ENCODE measurements at places on chromosomes 13 and 19. TPM values are rescaled to one million over a fixed set of nuclear protein-coding genes. Genes with fewer than 3 reads are reported as not detected.

DNA sequence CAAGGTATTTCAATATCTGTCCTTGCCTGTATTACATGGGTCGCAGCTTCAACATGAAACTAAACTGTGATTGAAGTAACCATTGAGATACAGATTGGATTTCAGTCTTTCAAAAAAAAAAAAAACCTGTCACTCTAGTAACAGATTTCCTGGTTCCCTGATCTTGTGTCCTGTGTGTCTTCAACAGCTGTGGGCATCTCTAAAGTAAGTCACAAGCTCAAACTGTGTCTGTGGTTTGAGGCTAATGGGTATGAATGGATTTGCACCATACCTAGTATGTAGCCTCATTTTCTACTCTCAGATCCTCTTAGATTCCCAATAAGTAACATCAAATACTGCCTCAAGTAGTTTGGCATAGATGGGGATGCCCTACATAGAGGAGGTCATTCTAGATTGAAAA lies 300.1 kb downstream of the COG6 start:
- no peak for DNase-seq

ZNF85 gene
- total RNA-seq: 2.6 TPM

IL4I1 gene
- 8.2 TPM for total RNA-seq

- no peak for DNase-seq
Observed at GRCh38 chr19:45581576-45581975, 3.0 kb downstream of the OPA3 start.

CYP4F8 gene
- not detected for total RNA-seq

DNA sequence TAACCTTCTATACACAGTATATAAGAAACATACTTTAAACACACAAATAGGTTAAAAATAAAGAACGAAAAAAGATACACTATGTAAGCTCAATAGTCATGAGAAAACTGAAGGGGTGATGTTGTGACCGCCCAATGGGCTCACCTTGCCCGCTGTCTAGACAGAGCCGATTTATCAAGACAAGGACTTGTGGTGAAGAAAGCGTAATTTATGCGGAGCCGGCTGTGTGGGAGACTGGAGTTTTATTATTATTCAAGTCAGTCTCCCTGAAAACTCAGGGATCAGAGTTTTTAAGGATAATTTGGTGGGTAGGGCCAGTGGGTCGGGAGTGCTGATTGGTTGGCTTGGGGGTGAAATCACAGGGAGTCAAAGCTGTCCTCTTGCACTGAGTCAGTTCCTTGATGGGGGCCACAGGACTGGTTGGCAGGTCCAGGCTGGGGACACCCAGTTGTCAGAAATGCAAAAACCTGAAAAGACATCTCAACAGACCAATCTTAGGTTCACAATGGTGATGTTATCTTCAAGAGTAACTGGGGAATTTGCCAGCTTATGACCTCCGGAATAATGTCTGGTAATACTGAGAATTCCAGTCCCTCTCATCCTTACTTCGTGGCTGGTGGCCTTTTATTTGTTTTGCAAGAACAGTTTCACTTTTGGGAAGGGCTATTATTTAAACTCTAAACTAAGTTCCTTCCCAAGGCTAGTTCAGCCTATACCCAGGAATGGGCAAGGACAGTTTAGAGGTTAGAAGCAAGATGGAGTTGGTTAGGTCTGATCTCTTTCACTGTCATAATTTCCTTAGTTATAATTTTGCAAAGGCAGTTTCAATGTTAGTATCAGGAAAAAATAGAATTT lies 96.6 kb downstream of the UBL3 start:
- no peak for DNase-seq

GPR180 gene
- 3.1 TPM for total RNA-seq

TMEM190 gene
- total RNA-seq: not detected

- DNase-seq: no peak
Observed at GRCh38 chr19:18386543-18387271, 749 bp downstream of the GDF15 start.

GRCh38 chr13:80313668-80314256 lies 27.2 kb downstream of the SPRY2 start:
- DNase-seq: no peak

DNA sequence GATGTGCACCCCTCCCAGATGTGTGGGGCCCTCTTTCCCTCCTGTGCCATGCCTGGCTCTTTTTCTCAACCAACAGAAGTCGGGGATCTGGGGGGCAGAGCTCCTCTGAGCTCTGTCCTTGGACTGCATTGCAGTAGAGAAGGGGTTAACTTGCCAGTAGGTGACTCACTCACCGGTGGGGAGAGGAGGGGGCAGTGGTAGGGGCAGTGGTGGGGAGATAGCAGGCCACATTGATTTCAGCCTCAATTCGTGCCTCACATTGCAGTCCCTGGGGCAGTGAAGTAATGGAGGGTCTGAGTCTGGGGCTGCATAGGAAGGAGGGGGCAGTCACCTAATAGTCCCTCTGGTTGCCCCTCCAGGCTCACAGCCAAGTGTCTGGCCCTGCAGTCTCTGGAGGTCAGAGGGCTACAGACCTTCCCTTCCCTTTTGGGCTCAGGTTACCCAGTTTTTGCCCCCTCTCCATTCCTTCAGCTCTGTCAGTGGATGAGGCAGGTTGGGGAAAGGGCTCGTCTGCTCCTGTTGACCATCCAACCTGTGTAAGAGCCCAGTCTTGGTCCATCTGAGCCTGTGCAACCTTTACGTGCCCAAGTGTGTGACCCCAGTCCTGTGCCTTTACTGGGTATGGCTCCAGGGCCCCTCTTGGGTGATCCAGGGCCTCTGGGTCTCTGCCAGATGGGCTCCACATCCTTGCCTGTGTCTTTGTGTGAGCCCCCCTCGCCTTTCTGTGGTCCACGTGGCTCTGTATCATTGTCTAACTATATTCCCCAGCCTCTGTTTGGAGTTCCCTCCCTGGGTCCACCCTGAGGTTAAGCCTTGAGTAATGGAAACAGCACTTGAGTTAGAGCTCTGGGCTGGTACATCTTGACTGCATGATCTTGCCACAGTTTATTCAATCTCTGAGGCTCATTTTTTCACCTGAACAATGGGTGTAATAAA lies 13.0 kb downstream of the CIC start:
- DNase-seq: peak; percentile 51

KLK1 gene
- total RNA-seq: not detected

CYP4F22 gene
- total RNA-seq: not detected

SLITRK1 gene
- total RNA-seq: not detected

ELANE gene
- not detected for total RNA-seq

GRCh38 chr13:77185721-77186120 lies 141.2 kb downstream of the MYCBP2 start:
- DNase-seq: no peak
